ENCODE measurements at places on chromosomes 16 and 17.

GRCh38 chr17:64515419-64515818 is 8.6 kb downstream of the CEP95 start:
- DNase-seq, result no peak

- peak; percentile 59 for DNase-seq
These were observed 13.7 kb downstream of the PITPNC1 start for GRCh38 chr17:67390646-67391361.

DNA sequence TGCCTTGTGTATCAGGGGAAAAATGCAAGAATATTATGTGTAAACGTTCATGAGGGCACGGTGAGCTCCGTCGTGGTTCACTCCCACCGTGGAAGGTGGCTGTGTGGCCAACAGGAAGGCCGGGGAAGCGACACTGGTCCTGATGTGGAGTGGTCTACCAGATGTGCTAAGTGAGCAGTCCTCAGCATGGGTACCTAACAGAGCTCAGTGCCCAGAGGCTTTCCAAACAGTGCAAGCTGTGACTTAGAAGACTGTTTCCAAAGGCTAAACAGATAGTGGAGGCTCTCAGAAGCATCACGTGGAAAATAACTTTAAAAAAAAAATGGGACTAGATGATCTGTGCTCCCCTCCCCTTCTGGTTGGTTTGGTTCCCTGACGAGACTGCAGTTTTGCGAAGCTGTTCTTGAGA is 199.3 kb upstream of the CHMP6 start:
- no peak for DNase-seq

- DNase-seq, result no peak
These were observed 14.5 kb downstream of the TEX14 start for GRCh38 chr17:58677194-58677880.

DNA sequence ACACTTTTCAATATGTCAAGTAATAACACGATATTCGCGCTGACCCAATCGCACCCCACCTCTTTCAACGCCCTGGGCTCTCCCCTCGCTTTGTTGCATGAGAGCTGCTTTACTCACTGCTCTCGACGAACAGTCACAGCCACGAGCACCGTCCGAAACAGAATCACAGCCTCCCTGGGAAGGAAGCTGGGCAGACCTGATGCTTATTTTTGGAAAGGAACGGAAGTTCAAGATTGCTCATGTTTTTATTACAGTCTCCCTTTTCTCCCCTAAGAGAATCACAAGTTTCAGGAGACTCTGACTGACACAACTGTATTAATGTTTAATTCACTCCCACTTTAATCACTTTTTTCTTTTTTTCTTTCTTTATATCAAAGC is 67.8 kb downstream of the ANKRD11 start:
- DNase-seq, result no peak

DNA sequence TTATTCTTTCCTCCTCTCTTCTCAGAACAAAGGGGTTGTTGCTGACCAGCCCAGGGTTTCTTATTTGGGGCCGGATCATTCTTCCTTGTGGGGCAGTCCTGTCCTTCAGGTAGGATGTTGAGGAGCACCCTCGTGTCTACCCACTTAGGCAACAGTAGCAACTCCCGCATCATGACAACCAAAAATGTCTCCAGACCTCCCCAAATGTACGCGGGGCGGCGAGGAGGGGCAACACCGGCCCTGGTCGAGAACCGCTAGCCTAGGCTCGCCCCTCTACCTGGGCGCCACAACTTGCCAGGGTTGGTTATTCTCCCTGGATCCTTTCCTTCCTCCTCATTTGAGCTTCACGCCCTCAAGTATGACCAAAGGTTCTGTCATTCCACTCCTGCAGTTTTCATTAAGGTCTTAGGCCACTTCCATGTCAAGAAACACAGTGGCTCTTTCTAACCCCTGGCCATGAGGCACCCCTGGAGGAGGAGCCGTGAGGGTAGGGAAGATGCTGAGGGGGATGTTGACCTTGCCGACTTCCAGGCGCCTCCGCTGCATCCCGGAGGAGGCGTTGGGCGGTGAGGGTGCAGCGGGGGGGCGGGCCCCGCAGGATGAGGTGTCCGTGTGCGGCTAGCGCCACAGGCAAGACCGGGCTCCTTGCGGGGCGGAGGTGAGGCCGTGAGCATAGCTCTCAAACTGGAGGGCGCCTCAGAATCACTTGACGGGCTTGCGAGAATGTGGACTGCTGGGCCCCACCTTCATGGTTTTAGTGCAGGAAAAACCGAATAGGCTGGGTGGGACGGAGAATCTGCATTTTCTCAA is 712 bp upstream of the SPECC1 start:
- peak; percentile 3 for DNase-seq

- DNase-seq, result no peak
These were observed 28.6 kb downstream of the TRPV3 start for GRCh38 chr17:3528880-3529511.

DNA sequence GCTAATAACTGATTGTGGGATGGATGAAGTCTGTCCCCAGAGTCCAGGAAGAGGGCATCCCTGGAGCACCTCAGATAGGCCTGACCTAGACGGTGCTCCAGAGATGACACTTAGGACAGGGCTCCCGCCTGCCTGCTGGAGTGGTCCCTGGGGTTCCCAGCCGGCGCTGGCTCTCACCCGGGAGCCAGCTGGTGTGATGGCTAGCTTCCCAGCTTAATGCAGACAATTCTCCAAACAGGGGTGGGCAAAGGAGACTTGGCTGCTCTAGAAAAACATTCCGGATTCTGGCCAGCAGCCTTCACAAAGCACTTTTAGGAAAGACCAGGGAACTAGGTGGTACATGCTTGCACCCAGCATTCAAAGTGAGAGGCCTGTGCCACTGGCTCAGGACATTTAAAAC is 18.6 kb downstream of the ACE start:
- DNase-seq, result no peak

DNA sequence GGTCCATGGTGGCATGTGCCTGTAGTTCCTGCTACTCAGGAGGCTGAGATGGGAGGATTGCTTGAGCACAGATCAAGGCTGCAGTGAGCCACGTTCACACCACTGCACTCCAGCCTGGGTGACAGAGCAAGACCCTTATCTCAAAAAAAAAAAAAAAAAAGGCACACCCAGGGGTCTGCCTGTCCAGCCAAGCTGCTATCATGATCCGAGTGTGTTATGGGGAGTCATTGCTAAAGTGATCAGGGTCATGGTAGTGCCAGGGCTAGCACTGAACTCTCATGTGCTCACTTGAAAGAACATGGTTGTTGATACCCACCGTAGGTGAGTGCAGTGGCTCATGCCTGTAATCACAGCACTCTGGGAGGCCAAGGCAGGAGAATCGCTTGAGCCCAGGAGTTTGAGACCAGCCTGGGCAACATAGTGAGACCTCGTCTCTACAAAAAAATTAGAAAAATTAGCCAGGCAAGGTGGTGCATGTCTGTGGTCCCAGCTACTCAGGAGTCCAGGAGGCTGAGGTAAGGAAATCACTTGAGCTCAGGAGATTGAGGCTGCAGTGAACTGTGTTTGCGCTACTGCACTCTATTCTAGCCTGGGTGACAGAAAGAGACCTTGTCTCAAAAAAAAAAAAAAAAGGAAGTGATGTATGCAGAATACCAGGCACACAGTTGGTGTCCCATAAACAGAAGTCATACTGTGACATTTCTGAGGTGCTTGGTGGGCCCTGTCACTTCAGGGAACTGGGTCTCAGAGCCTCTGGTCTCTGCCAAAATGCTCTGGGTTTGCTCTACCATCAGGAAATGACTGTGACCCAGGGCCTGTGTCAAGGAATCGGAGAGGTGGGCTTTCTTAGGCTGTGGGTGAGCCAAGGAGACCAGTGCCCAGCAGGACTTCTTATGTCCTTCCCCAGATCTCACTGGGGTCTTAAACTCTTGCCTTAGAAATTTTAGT is 2.2 kb downstream of the PRM1 start:
- no peak for DNase-seq

GRCh38 chr17:13705221-13705620 is 103.5 kb upstream of the HS3ST3A1 start:
- DNase-seq, result no peak

- no peak for DNase-seq
These were observed 375.6 kb downstream of the SOX9 start for GRCh38 chr17:72496461-72496860.

GRCh38 chr16:53511084-53511402 is 8.0 kb upstream of the AKTIP start:
- DNase-seq, result no peak

DNA sequence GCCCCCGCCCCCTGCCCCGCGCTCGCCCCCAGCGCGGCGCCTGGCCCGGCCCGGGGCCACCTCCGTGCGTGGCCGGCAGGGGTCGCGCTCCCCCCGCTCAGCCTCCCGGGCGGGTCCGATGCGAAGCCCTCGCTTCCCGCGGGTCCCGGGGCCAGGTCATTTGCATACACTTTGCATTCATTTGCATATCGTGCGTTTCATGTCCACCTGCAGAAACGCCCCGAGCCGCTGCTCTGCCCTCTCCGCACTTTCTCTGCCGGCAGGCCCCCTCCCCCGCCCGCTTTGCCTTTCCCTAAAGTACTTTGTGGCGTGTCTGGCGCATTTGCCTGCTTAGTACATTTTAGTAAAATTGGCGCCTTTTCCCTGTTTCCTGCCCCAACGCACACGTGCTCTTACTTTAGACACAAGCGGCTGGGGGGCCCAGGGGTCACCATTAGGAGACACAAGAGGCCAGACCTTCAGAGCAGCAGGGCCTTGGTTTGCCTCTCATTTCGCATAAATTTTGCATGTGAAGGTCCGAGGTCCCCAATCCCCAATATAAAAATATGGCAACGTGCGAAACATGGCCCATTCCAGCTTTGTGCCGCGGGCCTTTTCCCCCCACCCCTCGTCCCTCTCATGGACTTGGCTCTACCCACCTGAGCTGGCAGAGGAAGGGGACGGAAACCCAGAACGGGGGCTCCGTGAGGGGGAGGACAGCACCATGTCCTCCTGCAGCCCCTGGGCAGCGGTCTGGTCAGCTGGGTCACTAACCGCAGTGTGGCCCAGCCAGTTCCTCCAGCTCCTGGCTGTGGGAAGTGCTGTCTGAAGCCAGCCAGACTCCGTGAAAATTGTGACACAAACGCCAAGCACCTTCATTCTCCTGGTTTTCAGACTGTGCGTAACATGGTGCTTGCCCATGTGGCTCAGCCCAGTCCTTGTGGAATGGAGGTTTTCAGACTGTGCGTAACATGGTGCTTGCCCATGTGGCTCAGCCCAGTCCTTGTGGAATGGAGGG is 34.8 kb downstream of the CBFA2T3 start:
- DNase-seq, result peak; percentile 56

DNA sequence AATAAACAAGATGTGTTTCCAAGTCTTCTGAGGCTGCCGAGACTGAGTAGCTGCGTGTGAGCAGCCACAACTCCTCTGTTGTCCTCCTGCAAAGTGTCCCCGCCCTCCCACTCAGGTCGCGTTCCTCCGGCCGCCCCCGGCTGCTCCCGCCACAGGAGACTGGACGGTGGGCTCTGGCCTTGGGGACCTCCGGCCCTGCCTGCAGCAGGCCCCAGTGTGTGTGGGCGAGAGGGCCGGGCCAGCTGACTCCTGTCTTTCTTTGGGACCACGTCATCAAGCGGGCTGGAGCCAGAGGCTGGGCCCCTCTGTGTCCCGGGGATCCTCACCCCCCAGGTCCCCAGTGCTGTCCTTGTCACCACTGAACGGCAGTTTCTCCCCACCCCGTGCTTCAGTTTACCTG is 175.3 kb downstream of the NPIPB11 start:
- DNase-seq, result no peak

DNA sequence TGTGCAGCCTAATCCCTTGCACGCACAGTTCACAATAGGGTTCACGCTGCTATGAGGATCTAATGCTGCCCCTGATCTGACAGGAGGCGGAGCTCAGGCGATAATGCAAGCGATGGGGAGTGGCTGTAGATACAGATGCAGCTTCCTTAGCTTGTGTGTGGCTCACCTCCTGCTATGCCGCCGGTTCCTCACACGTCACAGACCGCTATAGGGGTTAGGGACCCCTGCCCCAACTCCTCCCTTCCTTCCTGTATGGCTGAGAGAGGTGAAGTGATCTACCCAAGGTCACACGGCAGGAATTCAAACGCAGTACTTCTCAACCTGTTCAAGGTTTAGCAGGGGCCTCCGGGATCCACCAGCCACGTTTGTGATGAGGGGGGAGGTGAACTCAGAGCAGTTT is 13.4 kb upstream of the PLLP start:
- DNase-seq, result peak; percentile 46

DNA sequence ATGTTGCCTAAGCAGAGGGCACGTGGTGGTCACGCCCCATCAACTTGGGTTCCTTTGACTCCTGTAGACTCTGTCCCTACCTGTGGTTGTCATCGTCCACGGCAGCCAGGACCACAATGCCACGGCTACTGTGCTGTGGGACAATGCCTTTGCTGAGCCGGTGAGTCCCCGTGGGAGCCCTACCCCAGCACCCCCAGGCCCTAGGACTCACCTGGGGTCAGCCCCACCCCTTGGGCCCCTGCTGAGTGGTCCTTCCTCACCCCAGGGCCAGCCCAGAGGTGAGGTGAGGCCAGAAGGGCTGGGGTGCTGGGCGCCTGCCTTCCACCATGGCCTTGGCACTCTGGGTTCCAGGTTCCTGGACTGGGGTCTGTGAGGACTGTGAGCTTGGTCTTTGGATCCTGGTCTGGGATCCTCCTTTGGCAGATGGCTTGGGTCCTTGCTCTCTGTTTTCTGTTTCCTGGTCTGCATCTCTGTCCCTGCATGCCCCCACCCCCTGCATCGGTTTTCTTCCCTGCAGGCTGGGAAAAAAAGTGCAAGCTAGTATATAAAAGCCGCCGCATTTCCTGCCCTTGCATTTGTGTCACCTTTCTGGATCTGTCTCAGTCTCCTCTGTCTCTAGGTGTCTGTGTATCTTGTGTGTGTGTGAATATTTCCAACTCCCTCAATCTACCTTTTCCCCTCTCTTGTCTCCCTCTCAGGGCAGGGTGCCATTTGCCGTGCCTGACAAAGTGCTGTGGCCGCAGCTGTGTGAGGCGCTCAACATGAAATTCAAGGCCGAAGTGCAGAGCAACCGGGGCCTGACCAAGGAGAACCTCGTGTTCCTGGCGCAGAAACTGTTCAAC is 17.5 kb downstream of the STAT5A start:
- no peak for DNase-seq

GRCh38 chr16:74742051-74742481 is 32.6 kb downstream of the FA2H start:
- DNase-seq, result no peak

GRCh38 chr17:46121841-46122485 is 71.3 kb downstream of the KANSL1 start:
- no peak for DNase-seq

GRCh38 chr16:72937916-72938794 is 109.8 kb downstream of the ZFHX3 start:
- DNase-seq, result no peak

GRCh38 chr17:57779706-57780105 is 34.6 kb upstream of the CCDC182 start:
- no peak for DNase-seq

DNA sequence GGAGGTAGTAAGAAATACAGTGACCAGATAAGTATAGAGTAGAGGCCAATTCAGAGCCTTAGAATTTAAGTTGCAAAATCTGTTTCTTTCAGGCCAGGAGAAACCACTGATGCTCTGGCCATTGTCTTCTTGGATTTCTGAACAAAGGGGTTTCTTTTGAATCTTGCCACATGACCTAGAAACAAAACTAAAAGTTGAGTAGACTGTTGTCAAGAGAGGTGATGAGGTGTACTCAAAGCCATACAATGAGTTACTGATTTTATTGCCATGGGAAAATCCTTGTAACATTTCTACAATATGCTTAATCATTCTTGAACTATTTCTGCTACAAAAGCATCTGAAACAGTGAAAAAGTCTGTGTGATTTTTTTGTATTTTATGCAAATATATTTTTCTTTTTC is 881.3 kb downstream of the CDH11 start:
- no peak for DNase-seq

- peak; percentile 7 for DNase-seq
These were observed 11.9 kb upstream of the PVALEF start for GRCh38 chr17:81153340-81153803.
